ENCODE measurements at places on chromosomes 12 and 14.
A peak's percentile ranks its signal among the peaks of the same experiment; 100 is the strongest.

GRCh38 chr14:64605926-64606685 is 56.3 kb downstream of the PPP1R36 start:
- H3K4me3 ChIP-seq = no peak overlapping the region
- H3K27ac ChIP-seq = no peak overlapping the region
- H3K27me3 ChIP-seq = no peaks in the 10 kb centered on the region
- no peak for DNase-seq

DNA sequence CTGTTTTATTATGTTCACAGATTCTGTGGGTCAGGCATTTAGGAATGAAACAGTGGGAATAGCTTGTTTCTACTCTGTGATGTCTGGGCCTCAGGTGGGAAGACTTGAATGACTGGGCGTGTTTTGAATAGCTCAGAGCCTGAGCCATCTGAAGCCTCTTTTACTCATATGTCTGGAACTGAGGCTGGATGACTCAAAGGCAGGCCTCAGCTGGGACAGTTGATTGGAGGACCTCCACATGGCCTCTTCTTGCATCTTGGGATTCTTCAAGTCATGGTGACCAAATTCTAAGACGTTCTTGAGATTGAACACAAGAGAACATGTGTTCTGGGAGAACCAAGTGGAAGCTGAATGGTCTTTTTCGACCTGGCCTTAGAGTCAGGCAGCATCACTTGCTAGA is 45.8 kb upstream of the TBX3 start:
- H3K4me3 ChIP-seq = no peak overlapping the region
- no peak for DNase-seq
- H3K27ac ChIP-seq = no peak overlapping the region
- no peaks in the 10 kb centered on the region for H3K36me3 ChIP-seq
- no peaks in the 10 kb centered on the region for H3K4me1 ChIP-seq

DNA sequence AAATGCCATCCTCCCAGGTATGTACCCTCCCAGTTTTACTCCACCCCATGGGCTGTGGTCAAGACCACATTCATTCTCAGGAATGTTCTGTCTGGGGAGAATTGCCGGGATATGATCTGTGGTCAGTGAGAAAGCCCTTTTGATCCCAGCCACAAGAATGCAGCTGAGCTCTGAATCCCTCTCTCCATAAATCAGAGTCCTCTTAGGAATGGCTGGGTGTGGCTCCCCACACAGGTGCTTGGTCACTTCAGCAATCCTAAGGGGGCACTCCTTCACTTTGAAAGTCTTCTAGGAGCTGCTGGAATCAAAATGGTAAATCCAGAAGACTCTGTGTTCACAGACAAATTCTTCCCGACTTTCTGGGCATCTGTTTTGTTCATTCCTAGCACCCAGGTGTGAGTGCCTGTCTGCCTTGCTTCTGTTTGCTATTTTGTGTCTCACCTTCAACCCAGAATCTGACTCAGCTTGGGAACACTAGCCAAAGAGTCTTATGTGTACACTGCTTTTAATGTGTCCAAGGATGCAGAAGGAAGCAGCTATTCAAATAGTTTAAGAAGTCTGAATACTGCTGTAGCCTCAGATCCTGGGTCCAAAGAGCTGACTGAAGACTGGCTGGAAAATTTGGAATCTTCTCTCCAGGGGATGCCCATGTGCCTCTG is 144.6 kb upstream of the CDKN3 start:
- H3K27ac ChIP-seq = peak overlapping the region; percentile 66
- H3K4me3 ChIP-seq = no peak overlapping the region
- DNase-seq = peak; percentile 73
- H3K4me1 ChIP-seq = peaks cover 38% of the 10 kb centered on the region
- H3K27me3 ChIP-seq = no peaks in the 10 kb centered on the region

DNA sequence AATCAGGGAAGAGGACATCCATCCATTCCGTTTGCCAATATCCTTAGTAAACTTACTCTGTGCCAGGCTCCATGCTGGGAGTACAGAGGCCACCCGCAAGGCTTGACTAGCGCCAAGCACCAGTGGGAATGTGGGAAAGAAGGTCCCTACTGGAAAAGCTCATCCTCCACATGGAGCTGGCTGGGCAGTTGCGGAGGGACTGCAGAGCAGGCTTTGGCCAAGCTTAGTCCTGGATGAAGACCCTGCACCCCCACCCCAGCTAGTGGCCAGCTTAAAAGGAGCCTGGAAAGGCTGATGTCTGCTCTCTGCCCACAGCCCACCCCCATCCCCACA is 22.4 kb upstream of the EIF2B2 start:
- DNase-seq = no peak
- no peaks in the 10 kb centered on the region for H3K27me3 ChIP-seq
- no peak overlapping the region for H3K4me3 ChIP-seq
- H3K4me1 ChIP-seq = peaks cover 12% of the 10 kb centered on the region
- H3K36me3 ChIP-seq = no peaks in the 10 kb centered on the region

- H3K27ac ChIP-seq = no peak overlapping the region
- no peak for DNase-seq
- H3K36me3 ChIP-seq = peaks cover 8% of the 10 kb centered on the region
- no peaks in the 10 kb centered on the region for H3K27me3 ChIP-seq
- H3K4me3 ChIP-seq = no peak overlapping the region
These were observed 21.3 kb downstream of the MLXIP start for GRCh38 chr12:122099856-122100255.

GRCh38 chr12:10503460-10503859 is 2.2 kb upstream of the EIF2S3B start:
- peaks cover 7% of the 10 kb centered on the region for H3K27me3 ChIP-seq
- no peak for DNase-seq
- H3K4me3 ChIP-seq = no peak overlapping the region

- peak; percentile 55 for DNase-seq
- H3K4me1 ChIP-seq = peaks cover 26% of the 10 kb centered on the region
- no peaks in the 10 kb centered on the region for H3K36me3 ChIP-seq
- H3K27ac ChIP-seq = peak overlapping the region; percentile 16
These were observed 159.5 kb downstream of the ZFP36L1 start for GRCh38 chr14:68633131-68633991.

DNA sequence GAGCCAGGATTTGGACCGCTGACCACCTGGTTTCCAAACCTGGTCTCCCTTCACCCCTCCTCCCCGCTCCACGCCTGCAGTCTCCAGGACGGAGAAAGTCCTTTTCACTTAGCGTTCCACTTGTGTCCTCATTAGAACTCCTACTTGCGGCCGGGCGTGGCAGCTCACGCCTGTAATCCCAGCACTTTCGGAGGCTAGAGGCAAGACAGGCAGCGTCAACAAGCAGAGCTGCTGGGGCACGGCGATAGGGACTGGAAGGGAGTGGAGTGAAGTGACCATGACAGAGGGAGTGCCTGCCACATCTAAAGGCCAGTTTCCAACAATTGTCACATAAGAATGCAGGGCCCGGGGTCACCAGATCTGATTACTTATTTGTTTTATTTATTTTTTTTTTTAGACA is 132.5 kb upstream of the NCOR2 start:
- DNase-seq = peak; percentile 41
- peaks cover 4% of the 10 kb centered on the region for H3K36me3 ChIP-seq
- H3K27ac ChIP-seq = peak overlapping the region; percentile 95
- H3K27me3 ChIP-seq = no peaks in the 10 kb centered on the region
- H3K4me3 ChIP-seq = no peak overlapping the region

GRCh38 chr14:95226801-95227200 is 69.5 kb upstream of the DICER1 start:
- peaks cover 30% of the 10 kb centered on the region for H3K4me1 ChIP-seq
- no peak for DNase-seq
- no peaks in the 10 kb centered on the region for H3K36me3 ChIP-seq
- H3K4me3 ChIP-seq = no peak overlapping the region
- H3K27ac ChIP-seq = no peak overlapping the region

DNA sequence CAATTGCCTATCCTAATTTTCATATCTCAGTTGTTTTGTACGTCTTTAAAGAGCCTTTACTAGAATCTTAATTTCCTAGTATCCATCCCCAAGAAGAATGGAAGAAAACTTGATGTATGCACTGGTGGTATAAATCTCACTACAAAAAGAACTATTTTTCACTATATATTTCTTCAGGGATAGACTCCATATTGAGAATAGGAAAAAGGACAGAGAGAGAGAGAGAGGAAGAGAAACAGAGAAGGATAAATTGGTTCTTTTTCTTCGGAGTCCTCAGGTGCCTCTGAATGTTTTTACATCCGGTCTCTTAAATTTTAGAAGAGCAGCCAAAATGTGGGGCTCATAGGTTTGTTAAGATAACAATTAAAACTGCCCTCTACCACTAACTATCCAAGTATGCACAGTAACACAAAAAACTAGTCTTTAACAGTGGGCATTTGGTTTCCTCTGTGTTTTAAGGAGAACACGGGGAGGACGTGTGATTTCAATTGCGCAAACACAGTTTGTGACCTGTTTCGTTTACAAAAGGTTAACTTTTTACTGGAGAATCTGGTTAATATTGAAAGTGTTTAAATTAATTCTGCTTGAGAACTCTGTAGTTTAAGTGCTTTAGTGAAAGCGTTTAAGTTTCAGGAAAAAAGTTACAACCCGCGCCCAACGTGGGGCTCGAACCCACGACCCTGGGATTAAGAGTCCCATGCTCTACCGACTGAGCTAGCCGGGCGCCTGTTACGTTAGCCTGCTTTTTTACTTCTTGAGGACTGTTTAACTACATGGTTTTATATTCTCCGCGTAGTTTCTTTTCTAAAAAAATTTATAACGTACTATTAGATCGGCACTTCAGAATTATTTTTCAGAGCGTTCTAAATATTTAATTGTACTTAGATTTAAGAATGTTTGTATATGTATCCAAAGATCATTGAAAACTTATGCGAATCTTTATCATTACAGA is 5.1 kb upstream of the PSMA3 start:
- peaks cover 6% of the 10 kb centered on the region for H3K4me1 ChIP-seq
- peak; percentile 75 for DNase-seq
- H3K27ac ChIP-seq = no peak overlapping the region
